ENCODE measurements at places on chromosomes 11 and 22.

DNA sequence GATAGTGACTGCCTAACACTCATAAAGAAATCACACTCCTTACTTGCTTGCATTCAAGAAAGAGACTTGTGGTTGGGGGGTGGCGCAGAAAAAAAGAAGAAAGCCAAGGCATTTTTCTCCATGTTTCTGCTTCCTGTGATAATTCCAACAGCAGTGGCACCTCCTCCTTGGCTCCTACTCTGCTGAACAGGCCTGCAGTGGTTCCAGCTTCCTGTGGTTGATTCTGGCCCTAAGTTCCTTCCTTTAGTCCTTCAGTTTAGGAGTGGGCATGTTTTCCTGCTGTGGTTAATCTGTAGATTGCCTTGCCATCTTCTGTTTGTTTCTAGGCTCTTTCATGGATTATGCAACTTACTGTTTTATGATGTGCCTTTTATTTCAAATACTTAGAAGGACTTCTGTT is 940.4 kb downstream of the DLG2 start:
- no peak for DNase-seq

DNA sequence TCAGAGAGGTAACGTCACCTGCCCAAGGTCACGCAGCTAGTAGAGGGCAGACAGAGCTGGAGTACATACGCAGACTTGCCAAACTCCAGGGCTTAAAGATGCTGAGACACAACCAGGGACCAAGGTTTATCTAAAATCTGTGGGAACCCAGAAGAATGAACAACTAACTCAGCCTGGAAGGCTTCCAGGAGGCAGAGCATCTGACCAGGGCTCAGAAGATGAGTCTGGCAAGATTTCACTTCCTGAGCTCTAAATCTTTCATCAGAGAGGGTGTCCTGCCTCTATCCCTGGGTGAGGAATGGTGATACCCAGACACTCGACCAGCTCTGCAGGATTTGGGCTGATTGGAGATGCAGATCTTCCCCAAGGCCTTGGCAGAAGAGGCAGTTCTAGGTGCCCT is 9.1 kb downstream of the GAL3ST1 start:
- DNase-seq = no peak

GRCh38 chr11:47917599-47918369 is 62.6 kb upstream of the PTPRJ start:
- DNase-seq = no peak

DNA sequence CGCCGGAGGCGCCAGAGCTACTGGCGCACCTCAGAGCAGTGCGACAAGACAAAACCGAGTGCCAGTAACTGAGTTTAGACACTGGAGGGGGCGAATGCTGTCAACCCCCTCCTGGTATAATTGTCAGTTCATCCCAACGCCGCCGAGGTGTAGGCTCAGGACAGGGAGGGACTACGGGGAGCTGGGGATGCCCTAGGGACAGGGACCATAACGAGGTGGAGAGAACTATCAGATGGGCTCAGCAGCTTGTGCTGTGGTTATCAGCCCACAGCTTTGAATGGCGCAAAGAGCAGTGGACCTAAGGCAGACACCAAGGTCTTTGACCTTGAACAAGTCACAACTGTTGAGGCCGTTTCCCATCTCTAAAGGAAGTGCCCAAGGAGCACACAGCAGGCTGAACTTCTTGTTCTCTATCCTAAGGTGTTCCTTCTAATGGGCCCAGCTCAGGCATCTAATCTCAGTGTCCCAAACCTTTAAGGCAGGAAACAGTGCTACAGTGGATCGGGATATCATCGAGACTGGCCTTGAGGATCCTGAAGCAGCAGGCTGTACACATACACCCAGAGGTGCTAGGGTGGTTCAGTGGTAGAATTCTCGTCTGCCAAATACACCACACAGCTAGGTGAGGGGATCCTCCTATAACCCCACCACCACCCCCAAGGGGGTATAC is 958 bp upstream of the TUT1 start:
- no peak for DNase-seq

DNA sequence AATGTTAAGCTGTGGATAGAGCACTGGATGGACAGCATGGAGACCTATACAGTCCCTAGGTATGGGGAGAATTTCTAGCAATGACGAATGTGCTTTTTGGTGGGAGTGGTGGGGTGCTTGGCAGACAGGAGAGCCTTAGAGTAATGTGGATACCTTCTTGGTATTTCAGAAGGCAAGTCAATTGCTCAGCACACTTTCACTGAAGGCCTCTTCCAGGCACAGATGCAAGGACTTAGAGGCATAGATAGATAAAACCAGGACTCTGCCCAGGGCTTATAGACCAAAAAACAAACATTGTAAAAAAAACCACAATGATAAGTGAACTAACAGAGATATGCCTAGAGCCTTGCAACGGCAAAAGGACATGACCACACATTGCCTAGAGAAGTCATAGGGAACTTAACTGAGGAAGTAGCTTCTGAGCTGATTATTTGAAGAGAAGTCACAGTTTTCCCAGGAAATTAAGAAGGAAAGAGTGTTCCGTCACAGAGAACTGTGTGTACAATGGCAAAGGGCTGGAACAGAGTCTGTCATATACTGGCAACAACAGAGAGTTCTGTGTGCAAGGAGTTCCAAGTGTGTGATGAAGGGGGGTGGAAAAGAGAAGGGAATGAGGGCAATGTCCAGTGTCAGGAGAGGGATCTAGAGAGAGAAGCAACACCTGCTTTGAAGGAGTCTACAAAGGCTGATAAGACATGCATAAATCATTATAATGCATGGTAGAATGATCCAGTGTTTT is 65.9 kb upstream of the PICALM start:
- no peak for DNase-seq

DNA sequence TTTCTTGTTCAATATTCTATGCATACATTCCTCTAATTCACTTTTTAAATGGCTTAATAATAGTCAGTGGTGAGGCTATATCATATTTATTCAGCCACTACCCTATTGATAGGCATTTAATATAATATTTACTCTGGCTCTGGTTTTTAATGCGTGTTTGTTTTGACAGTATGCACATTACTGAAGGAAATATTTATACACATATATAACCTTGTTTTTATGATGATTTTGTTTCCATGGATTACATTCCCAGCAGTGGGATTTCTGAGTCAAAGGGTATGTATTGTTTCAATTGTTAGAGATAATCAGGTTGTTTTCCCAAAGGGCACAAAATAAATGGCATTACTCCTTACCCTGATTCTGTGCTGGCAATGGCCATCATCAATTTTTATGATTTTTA is 105.8 kb downstream of the UVRAG start:
- DNase-seq = no peak

- DNase-seq = no peak
These were observed 19.2 kb upstream of the TUB start for GRCh38 chr11:8061555-8062428.

Measured in HEK293T (cell line).